ENCODE measurements at places on chromosomes 11 and 22.
A peak's percentile ranks its signal among the peaks of the same experiment; 100 is the strongest.

GRCh38 chr11:36257351-36257750, 31.9 kb downstream of the COMMD9 start:
- DNase-seq = no peak

DNA sequence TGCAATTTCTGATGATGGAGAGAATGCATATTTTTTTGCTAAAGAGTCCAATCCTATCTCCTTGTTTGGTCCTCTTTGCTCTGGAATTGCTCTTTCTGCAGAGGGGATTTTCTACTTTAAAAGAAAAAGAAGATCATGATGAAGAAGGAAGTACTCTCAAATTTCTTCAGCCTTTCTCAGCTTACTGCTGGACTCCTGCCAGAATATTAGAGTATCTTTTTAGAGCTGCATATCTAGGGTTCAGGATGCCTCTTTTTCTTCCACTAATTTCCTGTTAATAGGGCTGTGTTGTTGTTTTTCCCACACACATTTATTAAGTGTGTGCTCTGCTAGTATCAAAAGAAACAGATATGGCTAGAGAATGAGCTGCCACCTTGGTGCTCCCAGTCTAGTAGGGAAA, 18.2 kb downstream of the UBASH3B start:
- DNase-seq = no peak

GRCh38 chr11:122633219-122633829, 22.2 kb upstream of the UBASH3B start:
- DNase-seq = peak; percentile 42

- peak; percentile 10 for DNase-seq
Measured at GRCh38 chr11:68673306-68673945, 10.9 kb upstream of the GAL start.

DNA sequence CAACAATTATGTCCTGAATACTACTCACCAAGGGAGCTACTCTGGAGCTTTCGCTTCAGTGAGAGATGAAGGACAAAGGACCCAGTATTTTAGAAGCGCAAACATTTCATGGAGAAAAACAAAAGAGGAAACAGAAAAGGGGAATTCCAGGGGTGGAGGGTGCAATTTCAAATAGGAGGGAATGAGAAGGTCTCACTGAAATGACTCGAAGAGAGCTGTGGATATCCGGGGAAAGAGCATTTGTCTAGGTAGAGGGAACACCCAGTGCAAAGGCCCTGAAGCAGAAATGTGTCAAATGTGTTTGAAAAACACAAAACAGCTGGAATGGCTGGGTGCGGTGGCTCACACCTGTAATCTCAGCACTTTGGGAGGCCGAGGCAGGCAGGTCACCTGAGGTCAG, 2.4 kb downstream of the RPS19BP1 start:
- DNase-seq = no peak

DNA sequence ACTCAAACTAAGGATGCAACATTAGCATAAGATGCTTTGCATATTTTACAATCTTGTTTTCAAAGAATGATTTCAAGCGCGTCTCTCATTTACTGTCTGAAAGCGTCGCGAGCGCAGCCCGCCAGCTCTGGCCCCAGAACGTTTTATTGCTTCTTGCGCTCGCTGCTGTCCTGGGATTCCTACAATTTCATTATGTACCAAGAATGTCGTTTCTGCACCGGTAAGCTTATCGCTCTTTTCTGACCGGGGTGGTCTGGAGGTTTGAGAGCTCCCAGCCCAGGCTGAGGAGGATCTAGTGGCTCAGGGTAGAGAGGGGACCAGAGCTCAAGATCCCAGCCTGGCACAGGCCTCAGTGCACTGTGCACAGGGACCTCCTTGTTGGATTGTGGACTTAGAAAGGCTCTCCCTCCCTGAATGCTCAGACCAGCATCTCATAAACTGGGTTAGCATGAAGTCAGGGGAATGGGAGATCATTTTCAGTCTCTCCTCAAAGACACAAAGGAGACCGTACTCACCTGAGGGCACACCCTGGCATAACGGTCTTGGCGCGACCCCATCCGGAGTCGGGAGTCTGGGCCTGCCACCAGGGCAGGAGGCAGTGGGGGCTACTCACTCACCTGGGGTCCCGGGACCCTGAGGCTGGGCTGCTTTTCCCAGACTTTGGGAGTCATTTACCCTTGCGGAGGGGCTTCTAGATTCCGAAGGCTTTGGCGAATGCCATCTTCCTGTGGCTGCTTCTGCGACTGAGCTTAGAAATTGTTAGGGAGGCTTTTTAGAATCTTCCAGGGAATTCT, 817.4 kb downstream of the BRD1 start:
- no peak for DNase-seq

- DNase-seq = no peak
Measured at GRCh38 chr11:50178737-50179136, 146.1 kb downstream of the OR4C45 start.

DNA sequence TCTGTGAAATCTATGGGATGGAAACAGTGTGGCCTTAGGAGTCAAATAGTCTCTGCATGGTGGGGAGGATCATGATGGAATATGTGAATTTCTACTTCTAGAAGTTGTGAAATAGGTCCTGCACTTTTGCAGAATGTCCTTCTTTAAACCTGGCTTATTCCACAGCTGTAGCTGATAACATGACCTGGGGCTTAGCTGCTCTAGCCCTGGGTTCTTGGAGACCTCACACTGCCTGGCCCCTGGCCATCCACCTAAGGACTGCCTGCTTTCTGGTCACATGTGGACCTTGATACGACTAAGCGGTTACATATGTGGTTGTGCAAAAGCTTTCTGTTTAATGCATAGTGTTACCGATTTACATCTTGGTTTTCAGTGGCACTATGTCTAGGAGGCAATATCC, 88.2 kb downstream of the SWAP70 start:
- DNase-seq = no peak

GRCh38 chr22:22856885-22857606, 30.6 kb upstream of the IGLL5 start:
- no peak for DNase-seq

DNA sequence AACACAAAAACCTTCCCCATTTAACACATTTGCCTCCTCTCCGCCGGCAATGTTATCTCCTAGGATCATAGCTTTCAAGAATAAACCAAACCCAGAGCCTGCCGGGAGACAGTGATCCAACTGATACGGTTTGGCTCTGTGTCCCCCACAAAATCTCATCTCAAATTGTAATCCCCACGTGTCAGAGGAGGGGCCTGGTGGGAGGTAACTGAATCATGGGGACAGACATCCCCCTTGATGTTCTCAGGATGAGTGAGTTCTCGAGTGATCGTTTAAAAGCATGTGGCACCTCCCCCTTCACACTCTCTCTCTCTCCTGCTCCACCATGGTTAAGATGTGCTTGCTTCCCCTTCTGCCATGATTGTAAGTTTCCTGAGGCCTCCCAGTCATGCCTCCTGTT, 33.3 kb downstream of the RBFOX2 start:
- DNase-seq = no peak

DNA sequence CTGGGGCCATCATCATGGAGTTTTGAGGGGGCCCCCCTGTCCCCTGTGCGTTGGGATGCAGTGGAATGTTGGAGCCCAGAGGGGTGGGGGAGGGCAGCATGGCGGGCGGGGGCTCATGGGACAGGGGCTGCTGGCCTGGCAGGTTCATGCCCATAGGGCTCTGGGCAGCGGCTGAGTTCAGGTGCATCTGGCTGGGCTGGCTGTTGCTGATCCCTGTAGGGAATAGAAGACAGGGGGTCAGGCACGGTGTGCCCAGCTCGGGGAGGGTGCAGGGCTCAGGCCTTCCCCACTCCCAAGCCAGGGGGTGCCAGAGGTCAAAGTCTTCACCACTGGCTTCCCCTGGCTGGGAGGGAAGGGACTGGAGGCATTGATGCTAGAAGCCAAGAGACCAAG, 15.6 kb downstream of the CXCR5 start:
- DNase-seq = no peak

DNA sequence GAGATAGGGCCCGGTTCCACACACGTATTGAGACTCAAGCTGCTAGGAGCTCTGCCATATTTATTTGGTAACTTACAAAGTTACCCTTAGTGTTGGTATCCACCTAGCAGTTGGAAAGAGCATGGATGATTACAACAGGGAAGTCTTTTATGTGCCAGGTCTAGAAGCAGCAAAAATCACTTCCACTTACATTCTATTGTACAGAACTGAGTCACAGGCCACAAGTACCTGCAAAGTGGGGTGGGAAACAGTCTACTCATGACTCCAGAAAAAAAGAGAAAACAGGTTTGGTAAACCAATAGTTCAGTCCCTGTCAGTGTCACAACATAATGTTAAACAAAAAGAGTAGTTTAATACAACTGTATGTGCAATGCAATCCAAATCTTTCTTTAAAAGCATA, 279.6 kb upstream of the PITPNB start:
- no peak for DNase-seq

- no peak for DNase-seq
Measured at GRCh38 chr11:106398502-106399075, 321.1 kb downstream of the AASDHPPT start.

DNA sequence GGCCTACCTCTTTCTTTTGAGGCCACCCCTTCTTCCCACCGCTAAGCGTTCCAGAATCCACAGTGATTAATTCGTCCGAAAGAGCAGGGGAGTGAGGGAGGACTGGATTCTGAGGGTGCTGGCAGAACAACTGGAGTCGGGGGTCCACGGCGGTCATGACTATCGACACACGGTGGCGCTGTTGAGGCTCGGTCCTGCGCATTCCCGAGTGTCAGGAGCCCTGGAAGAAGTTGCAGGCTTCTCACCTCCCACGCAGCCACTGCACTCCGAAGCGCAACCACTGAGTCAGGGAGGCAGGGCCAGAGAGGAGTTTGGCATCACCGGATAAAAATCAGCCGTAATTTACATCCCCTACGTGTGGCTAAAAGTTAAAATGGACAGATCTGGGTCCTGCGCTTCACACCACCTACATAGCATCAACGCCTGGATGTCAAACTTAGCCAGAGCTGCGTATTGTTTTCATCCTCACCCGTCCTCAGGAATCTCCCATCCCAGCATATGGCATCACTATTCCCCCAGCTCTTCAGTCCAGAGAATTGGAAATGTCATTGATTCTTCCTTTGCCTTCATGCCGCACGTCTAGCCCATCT, 10.7 kb upstream of the CTSF start:
- peak; percentile 89 for DNase-seq

DNA sequence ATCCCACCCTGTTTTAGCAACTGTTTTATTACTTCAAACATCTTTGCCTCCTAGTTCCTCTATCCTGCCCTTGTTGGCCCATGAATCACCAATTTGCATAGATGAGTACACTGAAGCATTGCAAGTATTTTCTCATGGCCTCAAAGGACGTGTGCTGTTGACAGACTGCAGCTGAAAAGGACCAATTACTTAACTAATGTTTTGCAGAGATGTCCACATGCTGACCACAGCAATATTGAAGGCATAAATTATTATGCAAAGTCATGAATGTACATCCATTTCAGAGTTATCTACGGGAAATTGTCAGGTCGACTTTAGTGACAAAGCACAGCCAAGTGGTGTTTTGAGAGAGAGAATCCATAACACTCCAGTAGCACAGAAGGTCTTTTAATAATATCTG, 64.8 kb downstream of the CADM1 start:
- DNase-seq = no peak

DNA sequence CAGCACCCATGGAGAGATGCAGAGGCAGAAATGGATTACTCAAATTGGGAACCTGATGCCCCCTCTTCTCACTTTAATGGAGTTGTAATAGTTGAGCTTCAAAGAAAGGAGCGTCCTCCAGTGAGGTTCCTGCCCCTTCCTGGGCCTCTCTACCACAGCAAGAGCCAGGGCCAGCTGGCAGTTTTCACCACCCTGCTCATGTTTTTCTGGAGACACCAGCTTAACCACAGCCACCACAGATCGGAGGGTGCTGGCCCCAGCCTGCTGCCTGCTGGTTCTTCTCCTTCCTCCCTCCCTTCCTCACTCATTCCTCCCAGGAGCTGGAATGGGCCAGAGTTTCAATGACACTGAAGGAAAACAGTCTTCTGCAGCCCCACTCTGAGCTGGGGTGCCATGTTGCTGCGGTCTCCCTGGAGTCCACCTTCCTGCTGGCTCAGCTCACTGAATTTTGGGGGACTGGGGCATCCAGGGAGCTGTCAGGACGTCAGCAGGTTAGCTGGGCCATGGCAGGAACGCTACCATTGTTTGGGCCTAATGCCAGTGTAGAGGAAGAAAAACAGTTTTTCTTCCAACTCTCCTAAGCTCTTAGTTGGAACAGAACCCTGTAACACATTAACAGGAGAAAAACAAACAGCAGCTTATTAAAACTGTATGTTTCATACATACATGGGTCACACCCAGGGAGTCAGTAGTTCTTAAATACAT, 57.7 kb downstream of the TRAF6 start:
- no peak for DNase-seq

DNA sequence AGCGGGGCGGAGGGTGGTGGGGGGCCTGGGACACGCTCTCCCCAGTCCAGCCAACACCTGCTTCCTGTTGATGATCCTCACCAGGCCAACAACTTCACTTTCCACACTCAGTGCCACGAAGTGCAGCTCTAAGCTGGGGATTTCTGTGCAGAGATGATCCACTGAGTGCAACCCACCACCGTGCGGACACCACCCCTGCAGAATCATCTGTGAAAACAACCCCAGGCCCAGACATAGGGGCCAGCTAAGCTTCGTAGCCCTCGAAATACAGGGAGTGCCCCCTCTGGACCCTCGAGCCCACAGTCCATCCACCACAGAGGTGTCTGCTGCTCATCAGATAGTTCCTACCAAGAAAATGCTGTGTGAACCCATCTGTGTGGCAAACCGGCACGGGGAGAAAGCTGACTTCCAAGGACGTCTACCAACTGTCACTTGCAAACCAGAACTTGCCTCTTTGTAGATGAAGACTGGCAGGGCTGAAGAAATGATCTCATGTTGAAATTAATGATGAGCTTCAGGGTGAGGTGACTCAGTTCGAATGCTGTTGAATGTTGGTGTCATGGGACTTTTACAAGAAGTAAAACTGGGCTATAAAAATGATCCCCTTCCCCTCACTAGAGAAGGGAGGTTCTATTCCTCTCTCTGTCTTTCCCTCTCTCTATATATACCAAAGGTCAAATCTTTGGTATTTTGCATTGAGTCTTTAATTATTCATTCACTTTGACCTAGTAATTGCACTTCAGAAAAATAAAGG, 73.4 kb downstream of the MYEOV start:
- no peak for DNase-seq

GRCh38 chr11:71355281-71355680, 92.9 kb downstream of the DHCR7 start:
- DNase-seq = no peak

DNA sequence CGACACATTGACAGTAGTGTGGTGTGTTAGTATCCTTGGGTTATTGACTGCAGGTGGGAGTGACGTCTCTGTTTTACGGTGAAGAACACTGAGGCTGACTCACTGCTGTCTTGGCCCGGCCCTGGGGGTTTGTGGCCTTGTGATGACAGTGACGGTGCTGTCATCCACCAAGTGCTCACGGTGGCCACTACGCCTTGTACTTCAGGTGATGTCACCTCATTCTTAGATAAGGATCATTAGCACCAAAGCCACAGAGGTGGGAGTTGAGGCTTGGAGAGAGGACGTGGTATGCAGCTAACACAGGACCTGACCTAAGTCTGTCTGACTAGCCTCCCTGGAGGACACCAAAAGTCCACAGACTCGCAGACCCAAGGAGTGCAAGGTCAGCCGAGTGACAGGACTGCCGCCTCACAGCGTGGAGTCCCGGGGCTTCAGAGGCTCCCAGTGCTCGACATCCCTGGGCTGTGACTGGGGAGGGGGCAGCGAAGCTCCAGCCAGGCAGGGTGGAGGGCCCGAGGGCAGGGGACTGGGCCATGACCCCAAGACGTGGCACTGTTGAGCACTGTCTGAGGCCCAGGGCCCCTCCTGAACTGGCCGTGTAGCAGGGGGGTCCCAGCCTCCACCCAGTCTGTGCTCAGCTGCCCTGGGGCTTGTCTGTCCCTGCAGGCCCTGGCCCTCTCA, 56.5 kb downstream of the NAT10 start:
- no peak for DNase-seq

- no peak for DNase-seq
Measured at GRCh38 chr11:107044503-107044902, 26.2 kb upstream of the GUCY1A2 start.
